Activated naive CD4-positive, alpha-beta T cell treated with anti-CD3 and anti-CD28 coated beads, Interleukin-2, amount 10 ng/mL, durations not matched to agents 5 hours and 36 hours (primary cell): ENCODE measurements at places on chromosomes 2 and 18. TPM values are rescaled to one million over a fixed set of nuclear protein-coding genes. Genes with fewer than 3 reads are reported as not detected.

Gene PROM2
- total RNA-seq: 0.07 TPM

Gene GBX2
- not detected for total RNA-seq

Gene MAP4K4
- 123 TPM for total RNA-seq

Gene IMMT
- 137 TPM for total RNA-seq

Gene GPAT2
- 5.2 TPM for total RNA-seq

Gene PDE11A
- total RNA-seq: not detected
